ENCODE measurements at places on chromosomes 2 and 18. TPM values are rescaled to one million over a fixed set of nuclear protein-coding genes. Genes with fewer than 3 reads are reported as not detected.

- DNase-seq = no peak
Measured at GRCh38 chr2:234050455-234051135, at the start of gene SPP2. Gene SPP2 (plus strand): TSS chr2:234050702. CDS start chr2:234050787, 85 bp downstream.

GRCh38 chr2:169768262-169768995 is 30.2 kb upstream of the SSB start:
- no peak for DNase-seq

The SLC9A4 gene
- not detected for total RNA-seq

DNA sequence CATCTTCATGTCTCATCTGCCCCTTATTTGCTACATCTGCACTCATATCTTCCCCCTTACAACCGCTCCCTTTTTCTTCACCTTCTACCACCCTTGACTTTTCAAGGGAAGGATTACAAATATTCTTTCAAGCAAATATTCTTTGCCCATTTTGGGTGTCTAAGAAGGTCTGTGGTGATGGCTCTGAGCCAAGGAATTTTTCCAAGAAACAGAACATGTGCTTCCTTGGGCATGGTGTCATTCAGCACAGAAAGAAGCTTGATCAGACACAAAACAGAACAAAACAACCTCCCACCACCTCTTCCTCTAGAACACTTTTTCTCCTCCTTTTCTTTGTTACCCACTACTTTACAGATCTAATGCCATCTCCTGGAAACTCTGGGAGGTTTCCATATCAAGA is 313.7 kb downstream of the SATB2 start:
- DNase-seq = no peak

DNA sequence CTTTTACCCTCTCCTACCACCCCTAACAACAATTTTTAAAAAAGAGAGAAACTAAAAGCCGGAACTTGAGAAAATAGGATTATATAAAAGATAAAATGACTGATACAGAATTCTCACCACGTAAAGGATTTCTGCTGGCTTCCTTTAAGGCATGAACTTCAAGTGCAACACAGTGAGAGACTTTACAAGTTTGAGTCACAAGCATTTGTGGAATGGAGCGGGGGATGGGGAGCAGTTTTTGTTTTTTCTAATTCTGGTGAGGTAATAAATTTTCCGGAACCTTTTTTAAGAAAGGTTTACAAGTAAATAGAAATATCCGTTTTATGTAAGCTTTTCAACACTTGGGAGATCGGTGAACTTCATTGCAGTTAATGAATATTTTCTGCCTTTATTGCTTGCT is 1.8 kb upstream of the CDH2 start:
- peak; percentile 44 for DNase-seq

DNA sequence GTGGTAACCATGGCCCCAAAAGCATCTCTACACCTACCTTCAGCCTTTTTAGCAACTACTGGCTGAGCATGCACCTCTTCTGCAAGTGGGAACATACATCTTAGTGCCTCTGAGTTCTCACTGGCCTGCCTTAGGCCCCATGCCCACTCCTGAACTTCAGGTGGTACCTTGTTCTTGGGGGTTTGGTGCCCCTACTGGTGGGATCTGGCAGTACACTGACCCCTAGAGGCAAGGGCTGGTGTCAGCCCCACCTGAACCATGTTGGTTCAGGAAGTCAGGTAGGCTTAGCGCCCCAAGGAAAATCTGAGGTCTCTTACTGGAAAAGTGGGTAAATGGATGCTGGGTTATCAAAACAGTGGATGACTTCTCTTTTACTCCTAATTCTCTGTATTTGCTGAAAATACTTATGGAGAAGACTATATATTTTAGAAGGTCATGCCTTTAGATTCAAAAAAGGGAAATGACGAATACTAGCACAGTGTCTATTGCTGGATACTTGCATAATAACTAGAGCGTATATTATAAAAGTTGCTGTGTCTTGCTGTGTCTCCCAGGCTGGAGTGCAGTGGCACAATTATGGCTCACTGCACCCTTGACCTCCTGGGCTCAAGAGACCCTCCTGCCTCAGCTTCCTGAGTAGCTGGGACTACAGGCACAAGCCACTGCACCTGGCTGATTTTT is 84.6 kb downstream of the RAB31 start:
- no peak for DNase-seq

GRCh38 chr2:239361311-239361642 is 39.5 kb downstream of the HDAC4 start:
- DNase-seq = peak; percentile 41

DNA sequence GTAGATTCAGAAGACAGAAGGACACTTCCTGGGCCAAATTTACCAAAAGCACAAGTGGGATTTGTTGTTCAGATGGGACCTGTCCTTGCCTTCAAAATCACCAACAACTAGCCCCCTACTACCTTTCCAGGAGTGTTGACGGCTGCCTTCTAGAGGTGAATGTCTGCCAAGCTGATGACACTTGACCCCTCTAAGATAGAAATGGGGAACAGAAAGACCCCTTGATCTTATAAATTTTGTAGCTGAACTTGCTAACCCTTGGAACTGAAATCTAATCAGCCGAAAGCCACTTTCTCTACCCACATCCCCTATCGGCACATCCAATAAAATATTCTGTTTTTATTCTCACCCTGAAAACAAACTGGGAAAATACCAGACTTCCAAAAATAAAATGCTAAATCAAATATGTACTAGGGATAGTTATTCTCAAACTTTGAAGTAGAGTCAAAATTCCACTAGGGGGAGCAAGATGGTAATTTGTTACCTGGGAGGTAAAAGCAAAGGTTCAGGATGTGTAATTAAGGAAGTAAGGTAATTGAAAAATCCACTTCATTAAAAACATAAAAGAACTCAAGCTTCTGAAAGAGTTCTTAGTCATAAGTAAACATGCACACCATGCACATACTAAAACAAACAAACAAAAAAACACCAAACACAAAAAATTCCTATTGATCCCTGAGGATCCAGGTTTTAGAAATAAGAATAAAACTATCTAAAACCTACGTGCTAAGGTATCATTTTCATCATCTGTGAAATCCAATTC is 119.2 kb downstream of the ANKRD44 start:
- DNase-seq = peak; percentile 28

The ITGB6 gene
- under 0.01 TPM for total RNA-seq

The SLC35F6 gene
- total RNA-seq = 25.6 TPM

- DNase-seq = no peak
Measured at GRCh38 chr2:159933727-159934049, 128.7 kb downstream of the PLA2R1 start.

The ACVR2A gene
- total RNA-seq = 6.8 TPM

The ASIC4 gene
- total RNA-seq = not detected

The APLF gene
- 3.3 TPM for total RNA-seq

The ZNF512 gene
- 32.2 TPM for total RNA-seq

- peak; percentile 87 for DNase-seq
Measured at GRCh38 chr2:201406077-201406662, 45.1 kb downstream of the TRAK2 start.

The TTN gene
- 0.18 TPM for total RNA-seq

DNA sequence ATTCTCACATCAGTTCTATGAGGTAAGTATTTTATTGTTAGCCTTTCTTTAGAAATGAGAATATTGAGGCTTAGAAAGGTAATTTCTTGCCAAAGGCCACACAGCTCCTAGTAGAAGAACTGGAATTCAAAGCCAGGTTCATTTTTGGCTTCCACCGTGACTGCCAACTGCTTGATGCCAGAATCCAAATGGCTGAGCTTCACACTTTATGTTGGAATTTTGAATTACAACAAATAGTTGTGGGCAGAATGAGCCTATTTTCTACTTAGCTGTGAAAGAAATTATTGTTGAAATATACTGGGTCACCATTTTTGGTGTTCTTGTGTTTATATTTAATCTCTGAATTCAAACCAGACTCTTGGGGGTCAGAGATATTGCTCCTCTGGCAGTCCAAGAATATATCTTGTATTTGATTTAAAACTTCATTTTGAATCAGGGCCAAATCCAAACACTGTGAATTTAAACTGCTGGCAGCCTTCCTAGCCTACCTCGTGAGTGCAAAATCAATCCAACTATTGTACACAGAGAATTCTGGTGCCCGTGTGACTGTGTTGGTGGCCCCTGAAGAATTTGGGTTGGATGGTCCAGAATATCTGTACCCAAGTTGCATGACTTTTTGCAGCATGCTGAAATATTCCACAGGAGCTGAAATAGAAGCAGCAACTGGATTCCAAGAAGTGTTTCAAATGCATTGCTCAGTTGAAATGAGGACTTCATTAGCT is 35.6 kb upstream of the LPIN1 start:
- DNase-seq = no peak

- peak; percentile 13 for DNase-seq
Measured at GRCh38 chr2:79994161-79994560, 310.4 kb downstream of the LRRTM1 start.

The IL1R2 gene
- not detected for total RNA-seq

DNA sequence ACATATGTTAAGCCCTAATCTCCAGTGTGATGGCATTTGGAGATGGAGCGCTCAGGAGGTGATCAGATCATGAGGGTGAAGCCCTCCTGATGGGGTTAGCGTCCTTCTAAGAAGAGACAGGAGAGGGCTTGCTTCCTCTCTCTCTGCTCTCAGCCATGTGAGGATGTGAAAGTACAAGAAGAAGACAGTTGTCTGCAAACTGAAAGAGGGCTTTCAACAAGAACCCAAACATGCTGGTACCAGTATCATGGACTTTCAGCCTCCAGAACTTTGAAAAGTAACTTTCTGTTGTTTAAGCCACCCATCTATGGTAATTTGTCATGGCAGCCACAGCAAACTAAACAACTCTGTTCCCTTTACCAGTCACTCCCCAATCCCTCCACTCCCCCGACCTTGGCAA is 47.4 kb downstream of the CACNB4 start:
- DNase-seq = no peak

The COLEC11 gene
- 0.28 TPM for total RNA-seq

GRCh38 chr2:289362-290089 is 1.6 kb upstream of the ALKAL2 start:
- DNase-seq = peak; percentile 11

- DNase-seq = no peak
Measured at GRCh38 chr18:51658436-51658835, 461.0 kb upstream of the MEX3C start.

GRCh38 chr2:195343540-195343939 is 313.5 kb upstream of the SLC39A10 start:
- DNase-seq = no peak

GRCh38 chr18:48866028-48866733 is 84.6 kb downstream of the SMAD7 start:
- peak; percentile 85 for DNase-seq

DNA sequence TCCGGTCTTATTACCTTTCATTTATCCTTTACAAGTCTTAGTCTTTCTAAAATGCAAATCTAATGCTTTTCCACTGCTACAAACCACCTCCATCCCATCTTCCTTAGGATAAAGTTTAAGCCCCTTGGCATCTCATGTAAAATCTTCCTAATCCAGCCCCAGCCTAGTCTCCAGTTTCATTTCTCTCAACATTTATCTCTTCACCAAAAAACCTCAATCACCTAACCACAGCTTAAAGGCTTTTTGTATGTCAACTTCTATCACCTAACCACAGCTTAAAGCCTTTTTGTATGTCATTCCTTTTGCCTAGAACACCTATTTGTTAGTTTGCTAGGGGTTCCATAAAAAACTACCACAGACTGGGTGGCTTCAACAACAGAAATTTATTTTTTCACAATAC is 4.2 kb downstream of the TRAK2 start:
- no peak for DNase-seq

- peak; percentile 90 for DNase-seq
Measured at GRCh38 chr2:40371525-40372282, 80.2 kb downstream of the SLC8A1 start.

The SMC6 gene
- 10.4 TPM for total RNA-seq

DNA sequence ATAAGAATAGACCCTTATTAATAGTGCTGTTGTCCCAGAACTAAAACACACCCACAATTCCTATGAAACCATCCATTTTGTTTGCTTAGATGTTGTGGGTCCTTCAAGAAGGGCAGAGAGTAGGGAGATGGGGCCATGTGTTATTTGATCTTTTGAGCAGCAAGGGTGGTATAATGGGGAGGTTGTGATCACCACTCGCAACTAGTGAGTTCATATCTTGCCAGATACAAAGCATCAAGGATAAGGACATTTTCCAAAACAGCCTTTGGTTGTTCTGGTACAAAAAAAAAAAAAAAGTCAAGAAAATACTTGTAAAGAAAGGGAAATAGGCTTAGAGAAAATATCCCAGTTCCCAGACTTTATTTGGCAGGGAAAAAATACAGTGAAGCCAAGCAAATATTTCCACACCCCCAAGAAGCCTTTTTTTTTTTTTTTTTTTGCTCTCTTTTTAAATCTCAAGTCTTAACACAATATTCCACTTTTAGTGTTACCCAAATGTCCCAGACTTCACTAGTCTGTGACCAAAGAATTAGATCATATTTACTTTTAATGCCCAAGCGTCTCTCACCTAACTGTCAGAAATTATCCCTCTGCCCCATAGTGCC is 54.1 kb downstream of the ANTXR1 start:
- no peak for DNase-seq

The RGPD4 gene
- not detected for total RNA-seq

- DNase-seq = no peak
Measured at GRCh38 chr2:191895195-191895594, 48.3 kb upstream of the CAVIN2 start.

GRCh38 chr2:222842491-222843174 is 18.2 kb upstream of the ACSL3 start:
- peak; percentile 74 for DNase-seq

- peak; percentile 76 for DNase-seq
Measured at GRCh38 chr2:173146590-173146989, 70.9 kb downstream of the MAP3K20 start.

All from IMR-90 (cell line).